Stimulated activated CD4-positive, alpha-beta T cell treated with anti-CD3 and anti-CD28 coated beads, Interleukin-15, amount 100 ng/mL, for 1 hour (primary cell): ENCODE measurements at places on chromosomes 16 and 17.

DNA sequence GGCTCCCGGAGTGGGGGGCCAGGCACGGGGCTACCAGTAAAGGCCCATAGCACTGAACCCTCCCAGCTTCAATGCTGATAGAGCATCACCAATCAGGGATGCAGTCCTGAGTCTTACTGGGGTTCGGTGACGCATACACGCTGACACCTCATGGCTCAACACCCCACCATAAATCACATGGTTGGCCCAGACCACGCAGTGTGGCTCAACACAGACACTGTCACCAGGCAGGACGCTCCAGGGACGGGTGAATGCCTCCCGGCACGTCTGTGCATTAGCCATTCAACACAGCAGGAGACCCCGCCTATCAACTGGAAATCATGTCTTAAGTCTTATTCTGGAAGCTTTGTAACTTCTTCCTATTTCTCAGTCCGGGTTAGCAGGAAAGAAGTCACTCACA is 35.0 kb downstream of the NECAB2 start:
- no peak for DNase-seq

- no peak for DNase-seq
Measured at GRCh38 chr17:70168044-70168976, 1.0 kb upstream of the KCNJ2 start.

DNA sequence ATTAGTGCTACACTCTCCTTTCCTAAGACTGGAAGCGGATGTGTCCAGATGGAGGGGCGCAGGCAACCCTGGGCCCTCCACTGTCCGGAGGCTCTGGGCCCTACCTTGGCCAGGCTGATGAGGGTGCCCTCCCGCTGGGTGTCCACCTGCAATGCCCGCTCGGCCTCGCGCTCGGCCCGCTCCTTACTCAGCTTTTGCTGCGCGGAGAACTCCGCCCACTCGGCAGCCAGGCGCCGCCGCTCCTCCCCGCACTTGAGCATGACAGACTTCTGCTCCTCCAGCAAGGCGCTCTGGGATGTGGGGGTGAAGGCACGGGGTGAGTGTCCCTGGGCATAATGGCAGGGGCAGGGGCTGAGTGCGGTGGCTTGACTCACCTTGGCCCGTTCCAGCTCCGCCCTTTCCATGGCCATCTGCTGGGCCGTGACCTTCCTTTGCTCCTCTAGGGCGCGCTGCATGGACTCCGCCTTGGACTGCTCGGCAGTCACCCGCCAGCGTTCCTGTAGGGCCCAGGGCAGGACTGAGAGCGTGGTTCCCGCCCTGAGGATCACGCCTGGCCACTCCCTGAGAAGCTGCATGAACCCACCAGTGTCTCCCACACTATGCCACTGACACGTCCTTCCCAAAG is 10.1 kb upstream of the MRPL38 start:
- no peak for DNase-seq

GRCh38 chr16:65779201-65779600 is 587.3 kb upstream of the CDH5 start:
- no peak for DNase-seq

DNA sequence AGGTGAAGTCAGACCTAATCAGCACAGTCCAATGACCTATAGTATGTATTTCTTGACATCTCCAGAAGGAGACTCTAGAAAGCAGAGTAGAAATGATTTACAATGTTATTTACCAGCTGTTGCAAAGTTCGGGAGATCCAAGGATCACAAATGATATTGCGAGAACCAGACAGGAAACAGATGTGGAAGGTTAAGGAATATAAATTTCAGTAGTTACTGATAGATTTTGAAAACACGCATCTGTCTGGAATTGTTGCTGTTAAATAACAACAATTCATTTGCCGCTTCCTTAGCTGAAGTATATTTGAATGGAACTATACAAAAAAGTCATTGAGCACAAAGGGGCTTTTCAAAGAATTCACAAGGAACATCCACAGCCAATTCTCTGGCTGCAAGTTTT is 72.0 kb downstream of the STXBP4 start:
- DNase-seq, result no peak

- DNase-seq, result no peak
Measured at GRCh38 chr17:39028690-39029089, 61.5 kb upstream of the FBXO47 start.

DNA sequence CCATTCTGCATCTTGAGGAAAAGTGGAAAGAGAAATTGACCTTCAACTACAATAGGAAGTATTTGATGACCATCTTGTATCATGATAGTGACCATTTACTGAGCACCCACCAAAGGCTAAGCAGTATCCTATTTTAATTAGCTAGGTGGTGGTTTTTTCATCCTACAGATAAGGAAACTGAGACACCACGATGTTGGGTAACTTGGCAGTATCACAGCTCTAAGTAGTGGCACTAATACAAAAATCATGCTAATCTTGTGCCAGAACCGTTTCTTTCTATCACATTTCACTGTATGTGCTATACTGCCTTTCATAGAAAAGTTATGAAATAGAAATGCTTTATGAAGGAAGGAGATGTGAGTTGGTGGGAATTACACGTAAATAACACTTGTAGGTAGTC is 2.3 kb downstream of the EVI2B start:
- no peak for DNase-seq

GRCh38 chr16:88560714-88561484 is 9.3 kb upstream of the ZC3H18 start:
- DNase-seq, result no peak

- no peak for DNase-seq
Measured at GRCh38 chr17:27091043-27091497, 202.8 kb upstream of the WSB1 start.

- no peak for DNase-seq
Measured at GRCh38 chr17:17685775-17686291, 4.6 kb downstream of the RAI1 start.

DNA sequence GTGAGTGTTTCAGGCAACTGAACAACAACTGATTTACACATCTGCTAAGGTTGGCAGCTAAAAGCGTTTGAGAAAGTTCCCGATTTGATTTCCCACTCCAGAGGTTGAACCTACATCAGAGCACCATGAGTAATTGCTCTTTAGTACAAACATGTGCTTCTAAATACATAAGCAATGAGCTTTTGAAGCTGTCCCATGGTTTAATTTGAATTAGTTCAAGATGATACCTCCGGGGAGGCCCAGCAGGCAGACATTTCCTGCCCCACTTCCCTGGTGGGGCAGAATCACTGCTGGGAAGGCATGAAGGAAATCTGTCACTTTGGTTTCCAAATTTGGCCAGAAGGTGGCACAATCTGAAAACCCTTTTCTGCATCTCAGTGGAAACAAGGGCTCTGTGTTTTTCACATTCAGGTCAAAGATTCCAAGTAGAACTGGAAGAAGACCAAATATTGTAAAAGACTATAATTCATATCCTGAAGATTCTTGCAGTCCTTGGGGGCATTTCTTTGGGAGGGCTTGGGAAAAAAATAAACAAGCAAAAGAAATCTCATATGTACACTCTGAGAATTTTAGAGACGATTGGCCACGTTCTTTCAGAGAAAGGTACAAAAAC is 176.2 kb upstream of the FAM20A start:
- DNase-seq, result no peak

- DNase-seq, result no peak
Measured at GRCh38 chr16:84976644-84977400, 34.5 kb downstream of the ZDHHC7 start.

- DNase-seq, result no peak
Measured at GRCh38 chr16:7548796-7549318, 216.2 kb downstream of the RBFOX1 start.

GRCh38 chr17:56742601-56743000 is 91.1 kb downstream of the C17orf67 start:
- no peak for DNase-seq

- DNase-seq, result no peak
Measured at GRCh38 chr17:3915581-3915994, 677 bp downstream of the P2RX1 start.

DNA sequence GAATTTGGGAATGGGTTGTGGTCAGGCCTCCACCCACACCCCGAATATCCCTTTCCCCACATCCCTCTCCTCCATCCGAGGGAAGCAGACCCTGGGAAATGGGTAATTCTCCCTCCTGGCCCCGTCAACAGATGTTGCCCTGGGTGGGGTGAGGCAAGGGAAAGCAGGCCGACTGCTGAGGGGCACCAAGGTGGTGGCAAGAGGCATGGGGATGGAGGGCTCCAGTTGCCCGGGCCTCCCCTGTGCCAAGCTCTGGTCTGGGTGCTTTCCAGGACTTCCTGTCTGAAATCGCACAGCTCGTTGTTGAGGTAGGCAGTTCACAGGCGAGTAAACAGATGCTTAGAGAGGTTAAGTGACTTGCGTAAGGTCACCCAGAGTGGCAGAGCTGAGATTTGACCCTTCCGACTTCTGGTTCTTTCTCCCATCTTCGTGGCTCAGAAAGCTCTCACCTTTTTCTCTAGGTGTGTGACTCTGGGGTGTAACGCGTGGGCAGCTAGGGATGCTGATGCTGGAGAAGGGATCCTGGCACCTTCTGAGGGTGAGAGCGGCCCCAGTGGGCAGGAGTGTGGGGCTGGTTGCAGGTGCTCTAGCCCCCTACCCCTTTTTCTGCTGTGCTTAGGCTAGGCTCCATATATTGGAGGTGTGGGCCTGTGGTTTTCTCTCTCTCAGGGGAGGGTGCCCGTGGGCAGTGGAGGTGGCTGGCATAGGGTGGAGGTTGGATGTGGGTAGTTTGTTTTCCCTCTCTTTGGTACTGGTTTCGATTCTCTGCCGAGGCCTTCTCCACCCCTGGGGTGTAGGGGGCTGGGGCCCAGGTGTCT is 17.2 kb downstream of the RARA start:
- no peak for DNase-seq
